ENCODE measurements at places on chromosomes 4 and X.

DNA sequence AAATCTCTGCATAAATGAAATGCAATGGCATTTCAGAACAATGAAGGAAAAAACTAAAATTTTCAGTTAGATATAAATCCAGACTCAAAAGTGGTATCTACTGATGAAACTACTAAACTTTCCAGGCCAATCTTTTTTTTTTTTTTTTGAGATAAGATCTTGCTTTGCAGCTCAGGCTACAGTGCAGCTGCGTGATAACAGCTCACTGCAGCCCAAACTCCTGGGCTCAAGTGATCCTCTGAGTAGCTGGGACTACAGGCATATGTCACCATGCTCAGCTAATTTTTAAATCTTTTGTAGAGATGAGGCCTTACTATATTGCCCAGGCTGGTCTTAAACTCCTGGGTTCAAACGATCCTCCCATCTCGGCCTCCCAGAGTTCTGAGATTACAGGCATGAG lies 1228.2 kb upstream of the ADGRL3 start:
- no peak for DNase-seq

DNA sequence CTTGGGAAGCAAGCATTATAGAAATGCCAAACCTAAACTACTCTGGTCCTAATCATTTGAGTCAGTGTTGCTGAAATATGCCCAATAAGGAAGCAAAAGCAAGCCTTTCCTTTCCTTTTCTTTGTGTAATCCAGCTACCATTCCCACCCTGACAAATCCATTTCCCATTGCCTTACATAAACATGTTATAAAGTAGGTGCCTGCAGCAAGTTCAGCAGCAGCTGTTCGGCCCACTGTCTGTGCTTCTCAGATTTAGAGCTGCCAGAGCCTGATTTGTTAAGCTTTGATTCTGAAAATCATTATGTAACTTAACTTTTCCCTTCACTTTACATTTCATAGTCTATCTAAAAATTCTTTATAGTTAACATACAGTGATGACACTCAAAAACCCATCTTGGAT lies 148.6 kb downstream of the EPHA5 start:
- no peak for DNase-seq

GRCh38 chr4:85864259-85865205 lies 389.6 kb downstream of the ARHGAP24 start:
- DNase-seq = no peak

DNA sequence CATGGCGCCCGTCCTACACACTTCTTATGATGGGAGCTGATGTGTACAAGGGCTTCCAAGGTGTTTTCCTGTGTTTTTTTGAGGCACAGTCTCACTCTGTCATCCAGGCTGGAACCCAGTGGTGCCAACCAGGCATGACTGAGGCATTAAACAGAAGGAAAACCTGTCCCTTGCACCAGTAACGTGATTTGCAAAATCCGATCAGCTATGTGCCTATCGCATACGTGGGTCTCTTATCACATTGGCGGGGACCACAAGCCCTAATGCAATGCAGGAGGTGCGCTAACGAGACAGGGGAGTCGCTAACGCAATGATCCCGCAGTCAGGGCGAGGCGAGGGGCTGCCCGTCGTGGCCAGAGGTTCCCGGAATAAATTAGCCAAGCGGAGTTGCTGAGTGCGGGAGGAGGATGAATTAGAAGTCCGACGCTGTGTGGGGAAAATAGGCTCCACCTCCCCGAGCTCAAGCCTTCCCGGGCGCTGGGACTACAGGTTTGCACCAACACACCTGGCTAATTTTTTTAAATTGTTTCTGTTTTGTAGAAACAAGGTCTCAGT lies 162.7 kb downstream of the SHOX start:
- DNase-seq = no peak

DNA sequence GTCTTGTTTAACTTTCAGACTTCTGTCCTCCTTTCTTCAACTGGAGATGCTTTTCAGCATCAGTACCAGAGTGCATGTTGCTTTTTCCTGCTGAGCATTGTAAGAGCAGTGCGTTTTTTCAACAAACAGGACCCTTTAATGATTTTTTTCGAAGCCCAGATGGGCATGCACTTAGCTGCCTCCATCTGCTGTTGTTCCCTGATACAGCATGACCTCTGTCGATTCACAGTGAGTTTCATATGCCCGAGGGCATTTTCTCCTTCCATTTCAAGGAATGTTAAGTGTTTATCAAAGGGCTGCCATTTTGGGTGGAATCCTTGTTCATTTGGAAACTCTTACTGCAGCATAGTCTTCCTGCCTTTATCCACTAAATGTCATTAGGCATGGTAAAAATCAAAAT lies 428.6 kb downstream of the DTHD1 start:
- no peak for DNase-seq

- no peak for DNase-seq
These were observed 20.8 kb upstream of the ABCG2 start for GRCh38 chr4:88179261-88179660.

Measured in lung microvascular endothelial cell (primary cell).